Putamen (tissue), 1 donor: ENCODE measurements at places on chromosomes 5 and 9.

- no peak for DNase-seq
Measured at GRCh38 chr5:168962306-168962705, 338.6 kb downstream of the SLIT3 start.

DNA sequence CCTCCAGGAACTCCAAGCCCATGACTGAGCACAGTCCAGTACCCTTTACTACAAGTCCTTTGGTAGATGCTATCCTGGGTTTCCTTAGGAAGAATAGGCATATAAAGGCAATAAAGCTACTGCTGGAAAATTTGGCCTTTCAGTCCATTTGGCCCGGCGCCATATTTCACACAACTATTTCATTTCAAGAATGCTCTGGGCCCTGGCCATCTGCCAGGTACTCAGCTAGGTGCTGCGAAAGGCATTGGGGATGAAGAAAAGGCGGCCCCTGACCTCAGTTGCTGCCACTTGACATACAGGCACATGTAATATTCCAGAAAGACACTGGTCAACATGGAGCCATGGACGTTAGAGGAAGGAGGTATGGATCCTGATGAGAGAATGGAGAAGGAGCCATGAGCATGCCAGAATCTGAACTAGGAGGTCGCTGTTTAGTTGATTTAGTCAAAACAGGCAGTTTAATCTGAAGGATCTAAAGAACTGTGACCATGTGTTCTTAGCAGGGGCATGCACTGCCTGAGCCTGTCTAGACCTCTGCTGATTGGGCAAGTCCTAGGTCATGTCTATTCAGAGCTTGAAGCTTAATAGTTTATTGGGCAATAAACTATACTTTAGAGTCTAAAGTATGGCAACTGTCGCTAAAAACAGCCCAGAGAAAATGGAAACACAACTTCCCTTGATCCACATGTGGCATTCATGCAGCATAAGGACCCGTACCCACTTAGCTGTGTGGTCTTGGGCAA, 149.3 kb downstream of the MELK start:
- DNase-seq: no peak

DNA sequence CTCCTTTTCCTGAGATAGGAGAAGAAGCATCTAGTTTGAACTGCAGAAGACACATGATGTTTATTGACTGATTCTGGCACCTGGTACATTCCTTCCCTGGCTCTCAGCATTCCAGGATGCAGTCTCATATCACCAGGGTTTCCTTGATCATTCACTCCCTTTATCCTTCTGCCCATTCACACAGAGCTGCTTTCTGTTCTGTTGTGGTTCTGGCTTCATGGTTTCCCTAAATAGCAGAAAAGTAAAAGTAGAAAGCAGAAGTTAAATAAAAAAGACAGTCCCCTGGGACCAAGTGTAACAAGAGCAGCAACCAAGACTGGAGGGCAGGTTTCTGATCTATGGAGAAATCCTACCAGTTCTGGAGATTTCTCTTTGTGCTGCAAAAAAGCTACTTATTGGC, 3.2 kb downstream of the IFNA8 start:
- DNase-seq: no peak

- DNase-seq: no peak
Measured at GRCh38 chr9:133014696-133015095, 16.1 kb upstream of the GTF3C5 start.

GRCh38 chr5:67038817-67039603, 157.6 kb downstream of the CD180 start:
- DNase-seq: no peak

- no peak for DNase-seq
Measured at GRCh38 chr5:127013407-127013806, 17.0 kb downstream of the MARCHF3 start.

DNA sequence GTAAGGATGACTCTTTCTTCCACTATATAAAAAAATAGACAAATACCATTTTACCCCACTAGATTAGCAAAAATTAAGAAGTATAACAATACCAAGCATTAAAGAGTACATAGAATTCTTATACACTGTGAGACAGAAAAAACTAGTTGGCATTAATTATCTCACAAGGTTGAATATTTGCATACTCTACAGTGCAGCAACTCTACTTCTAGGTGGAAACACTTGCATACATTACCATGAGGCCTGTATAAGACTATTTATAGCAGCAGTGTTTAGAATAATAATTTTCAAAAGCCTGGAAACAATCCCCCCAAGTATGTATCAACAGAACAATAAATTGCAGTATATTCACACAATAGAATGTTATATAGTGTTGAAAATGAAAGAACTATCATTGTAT, 19.0 kb upstream of the PURA start:
- no peak for DNase-seq

DNA sequence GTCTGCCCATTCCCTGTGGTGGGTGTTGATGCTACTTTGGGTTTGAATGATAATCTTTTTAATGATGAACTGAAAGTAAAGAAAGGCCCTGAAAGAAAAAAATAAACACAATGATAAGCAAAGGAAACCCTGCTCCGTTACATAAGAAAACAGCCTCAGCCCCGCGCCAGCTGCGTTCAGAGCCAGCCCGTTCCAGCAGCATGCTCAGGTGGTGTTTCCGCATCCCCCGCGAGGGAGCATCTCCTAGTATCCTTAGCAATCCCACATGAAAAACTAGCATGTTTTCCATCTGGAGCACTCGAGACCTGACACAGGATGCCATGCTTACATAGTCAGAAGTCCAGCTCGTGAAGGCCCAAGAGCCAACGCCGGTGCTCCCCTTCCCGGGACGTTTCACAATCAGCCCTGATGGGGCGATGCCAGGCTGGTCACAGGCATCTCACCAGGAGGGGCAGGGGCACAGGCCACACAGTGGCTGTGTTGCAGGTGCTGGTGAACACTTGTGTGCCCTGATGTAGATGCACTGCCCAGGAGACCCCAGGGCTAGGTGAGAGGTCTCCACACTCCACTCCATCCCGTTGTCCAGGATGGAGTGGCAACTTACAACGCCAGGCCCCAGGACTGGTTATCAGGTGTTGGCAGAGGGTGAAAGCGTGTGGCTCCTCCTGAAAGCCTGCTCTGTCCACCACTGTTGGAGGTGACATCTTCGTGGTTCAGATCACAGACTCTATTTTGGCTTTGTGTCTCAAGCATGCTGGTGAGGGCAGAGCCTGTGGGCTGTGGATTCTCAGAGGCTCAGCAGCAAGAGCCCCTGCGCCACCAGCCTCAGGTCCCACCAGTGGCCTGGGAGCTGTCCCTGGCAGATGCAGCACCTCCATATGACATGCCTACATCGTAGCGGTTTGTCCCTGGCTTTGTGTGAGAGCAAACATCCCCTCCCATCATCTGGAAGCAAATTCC, 246.8 kb upstream of the IRX1 start:
- no peak for DNase-seq

DNA sequence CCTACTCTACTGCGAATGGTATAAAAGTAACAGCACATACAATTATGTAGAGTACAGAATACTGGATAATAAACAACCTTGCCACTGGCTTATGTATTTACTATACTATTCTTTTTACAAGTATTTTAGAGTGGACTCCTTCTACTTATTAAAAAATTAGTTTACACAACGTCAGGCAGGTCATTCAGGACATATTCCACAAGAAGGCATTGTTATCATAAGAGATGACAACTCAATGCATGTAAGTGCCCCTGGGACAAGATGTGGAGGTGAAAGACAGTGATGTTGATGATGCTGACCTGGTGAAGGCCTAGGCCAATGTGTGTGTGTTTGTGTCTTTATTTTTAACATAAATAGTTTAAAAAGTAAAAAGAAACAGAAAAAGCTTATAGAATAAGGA, 421.7 kb downstream of the CDH12 start:
- no peak for DNase-seq

GRCh38 chr5:122736086-122736845, 38.6 kb upstream of the SNX2 start:
- DNase-seq: no peak

DNA sequence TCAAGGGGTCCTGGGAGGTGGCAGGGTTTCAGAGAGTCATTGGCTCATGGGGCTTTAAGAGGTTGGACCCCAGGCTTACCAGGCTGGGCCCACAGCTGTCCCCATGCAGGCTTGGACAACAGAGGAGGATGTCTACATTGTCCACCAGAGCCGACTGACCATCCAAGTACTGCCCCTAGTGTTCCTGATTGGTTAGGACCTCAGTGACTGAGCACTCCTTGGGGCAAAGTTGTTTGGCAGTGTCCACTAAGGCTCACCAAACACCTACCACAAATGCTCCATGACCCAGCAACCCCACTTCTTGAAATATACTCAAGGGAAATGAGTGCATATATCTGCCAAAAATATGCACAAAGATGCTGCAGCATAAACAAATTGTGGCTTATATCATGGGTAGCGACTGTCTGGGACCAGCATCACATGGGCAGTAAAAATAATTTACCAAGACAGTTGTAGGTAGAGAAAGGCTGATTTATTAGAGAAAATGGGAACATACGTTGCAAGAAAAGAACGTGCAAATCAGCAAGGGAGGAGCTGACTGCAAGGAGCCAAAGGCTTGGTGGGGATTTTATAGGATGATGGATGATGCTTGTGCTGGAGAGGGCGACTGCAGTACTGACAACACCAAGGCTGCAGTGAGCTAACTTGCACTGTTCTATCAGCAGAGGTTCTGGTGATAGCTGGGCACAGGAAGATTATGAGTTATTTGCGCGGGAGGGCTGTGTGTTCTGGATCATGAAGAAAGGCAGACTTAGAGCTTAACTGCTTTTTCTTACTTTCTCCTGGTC, 265.2 kb downstream of the GADD45G start:
- DNase-seq: no peak

DNA sequence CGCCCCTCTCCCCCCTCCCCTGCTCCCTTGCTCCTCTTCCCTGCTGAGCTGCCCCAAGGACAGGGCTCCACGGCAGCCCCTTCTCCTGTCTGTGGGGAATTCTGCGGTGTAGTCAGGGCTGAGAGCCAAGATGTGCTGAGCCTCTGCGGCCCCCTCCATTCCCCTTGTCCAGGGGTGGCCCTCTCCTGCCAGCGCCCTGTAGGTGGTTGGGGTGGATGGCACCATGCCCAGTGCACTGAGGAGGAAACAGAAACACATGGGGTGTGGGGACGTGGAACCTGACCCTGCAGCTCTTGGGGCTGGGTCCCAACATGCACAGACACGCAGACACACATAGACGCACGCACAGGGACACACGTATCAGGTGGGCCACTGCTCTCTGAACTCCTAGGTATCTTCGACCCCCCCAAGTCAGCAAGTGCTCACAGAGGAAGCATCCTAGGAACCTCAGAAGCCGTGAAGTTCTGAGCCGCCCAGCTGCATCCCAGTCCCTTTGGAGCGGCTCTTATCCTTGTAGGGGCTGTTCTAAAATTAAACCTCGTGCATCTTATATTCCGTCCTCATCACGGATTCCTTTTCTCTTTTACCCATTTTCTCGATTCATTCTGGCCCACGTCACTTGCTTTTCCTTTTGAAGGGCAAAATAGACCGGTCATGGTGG, 64.8 kb downstream of the HMCN2 start:
- DNase-seq: no peak

DNA sequence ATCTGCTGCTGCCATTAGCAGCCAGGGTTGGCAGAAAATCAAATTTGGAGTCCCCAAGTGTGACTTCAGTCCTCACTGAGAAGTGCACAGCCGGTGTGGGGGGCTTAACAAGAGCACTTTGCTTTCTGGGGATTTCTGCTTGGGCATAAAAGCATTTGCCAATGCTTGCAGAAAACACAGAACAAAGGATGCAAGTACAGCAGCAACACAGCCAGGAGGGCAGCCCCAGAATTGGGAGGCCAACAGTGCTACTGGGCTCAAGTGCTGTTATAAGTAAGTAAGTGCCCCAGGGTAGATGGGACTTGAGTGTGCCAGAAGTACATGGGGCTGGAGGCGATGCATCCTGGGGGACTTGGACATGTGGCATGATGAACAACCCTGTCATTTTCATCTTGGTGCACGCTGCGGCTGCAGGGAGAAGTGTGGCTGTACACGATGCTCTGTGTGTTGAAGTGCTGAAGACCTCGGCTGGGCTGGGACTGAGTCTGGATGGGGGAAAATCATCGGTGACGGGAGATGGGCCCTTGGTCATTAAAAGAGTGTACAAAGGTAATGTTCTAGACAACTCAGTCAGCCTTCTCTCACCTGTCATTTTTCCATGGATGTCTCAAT, 73.3 kb downstream of the GOLPH3 start:
- no peak for DNase-seq

DNA sequence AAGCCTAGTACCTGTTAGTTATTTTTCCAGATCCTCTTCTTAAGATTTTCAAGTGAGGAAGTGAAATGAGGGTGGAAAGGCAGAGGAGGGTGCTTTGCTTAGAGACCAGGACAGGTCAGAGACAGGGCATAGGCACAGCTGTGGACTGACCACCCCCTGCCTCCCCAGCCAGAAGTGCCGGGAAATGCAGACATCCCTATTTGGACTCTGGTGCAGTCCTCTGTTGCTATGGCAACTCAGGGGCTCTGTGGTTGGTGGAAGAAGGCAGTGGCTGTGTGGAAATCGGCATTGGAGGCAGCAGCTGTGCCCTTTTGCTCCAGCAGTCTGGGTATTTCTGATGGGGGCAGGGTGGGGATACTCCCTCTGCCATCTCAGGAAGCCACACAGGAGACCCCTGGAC, 43.3 kb upstream of the NDFIP1 start:
- peak; percentile 47 for DNase-seq

GRCh38 chr5:132776131-132776937, 705 bp downstream of the SEPTIN8 start:
- DNase-seq: peak; percentile 83

DNA sequence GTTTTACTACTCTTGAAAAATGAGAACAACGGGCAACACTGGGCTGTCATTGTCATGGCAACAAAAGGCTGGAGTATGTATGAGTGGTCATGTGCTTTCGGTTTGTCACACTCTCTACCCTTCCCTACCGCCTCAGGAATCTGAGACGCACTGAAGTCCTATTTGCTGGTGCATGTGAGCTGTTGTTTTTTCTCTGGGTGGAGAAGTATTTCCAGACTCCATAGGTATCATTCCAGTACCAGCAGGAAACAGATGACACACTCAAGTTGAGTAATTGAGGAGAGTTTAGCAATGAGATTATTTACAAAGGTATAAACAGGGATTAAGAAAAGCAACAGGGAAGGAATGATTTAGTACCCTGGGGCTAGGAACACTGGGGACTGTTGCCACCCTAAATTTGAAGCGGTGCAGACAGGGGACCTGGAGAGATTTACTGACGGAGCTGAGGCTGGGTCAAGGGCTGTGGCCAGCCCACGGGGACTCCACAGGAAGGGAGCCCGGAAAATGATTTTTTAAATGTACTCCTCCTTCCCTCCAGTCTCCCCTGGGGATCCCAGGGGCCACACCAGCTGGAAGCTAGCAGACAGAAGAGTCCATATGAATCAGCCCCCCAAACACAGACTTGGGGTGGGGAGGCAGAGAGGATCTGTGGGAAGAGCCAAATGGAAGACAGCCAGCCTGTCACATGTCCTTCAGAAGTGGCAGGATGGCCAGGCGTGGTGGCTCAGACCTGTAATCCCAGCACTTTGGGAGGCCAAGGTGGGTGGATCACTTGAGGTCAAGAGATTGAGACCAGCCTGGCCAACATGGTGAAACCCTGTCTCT, 13.2 kb upstream of the ZBTB43 start:
- no peak for DNase-seq

- no peak for DNase-seq
Measured at GRCh38 chr5:71816307-71816706, 97.2 kb downstream of the CARTPT start.
